ENCODE measurements at places on chromosomes 2 and 18. TPM values are rescaled to one million over a fixed set of nuclear protein-coding genes. Genes with fewer than 3 reads are reported as not detected.

GRCh38 chr2:71685941-71686611, 232.7 kb downstream of the DYSF start:
- DNase-seq, result no peak

GRCh38 chr2:170368370-170368769, 190.4 kb downstream of the MYO3B start:
- DNase-seq, result no peak

GRCh38 chr2:33406622-33407021, 69.8 kb upstream of the RASGRP3 start:
- DNase-seq, result no peak

DNA sequence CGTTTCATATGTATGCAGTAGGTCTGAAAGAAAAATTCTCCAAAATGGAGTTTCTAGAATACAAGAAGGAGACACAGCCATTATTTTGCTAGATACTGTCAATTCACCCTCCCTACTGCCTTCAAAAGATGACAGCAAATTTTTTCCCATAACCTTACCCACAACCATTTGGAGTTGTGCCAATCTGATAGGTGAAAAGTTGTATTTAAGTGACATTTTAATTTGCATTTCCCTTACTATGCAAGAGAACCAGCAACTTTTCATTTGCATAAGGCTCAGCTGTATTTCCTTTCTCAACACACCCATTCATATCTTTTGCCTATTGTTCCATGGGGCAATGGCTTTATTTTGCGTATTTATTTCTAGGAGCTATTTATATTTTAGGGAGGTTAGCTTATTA, 31.4 kb upstream of the IL18RAP start:
- DNase-seq, result no peak

Gene PSMA8
- not detected for total RNA-seq

All from pulmonary artery endothelial cell (primary cell).